ENCODE measurements at places on chromosomes 1 and 21.
A peak's percentile ranks its signal among the peaks of the same experiment; 100 is the strongest.

DNA sequence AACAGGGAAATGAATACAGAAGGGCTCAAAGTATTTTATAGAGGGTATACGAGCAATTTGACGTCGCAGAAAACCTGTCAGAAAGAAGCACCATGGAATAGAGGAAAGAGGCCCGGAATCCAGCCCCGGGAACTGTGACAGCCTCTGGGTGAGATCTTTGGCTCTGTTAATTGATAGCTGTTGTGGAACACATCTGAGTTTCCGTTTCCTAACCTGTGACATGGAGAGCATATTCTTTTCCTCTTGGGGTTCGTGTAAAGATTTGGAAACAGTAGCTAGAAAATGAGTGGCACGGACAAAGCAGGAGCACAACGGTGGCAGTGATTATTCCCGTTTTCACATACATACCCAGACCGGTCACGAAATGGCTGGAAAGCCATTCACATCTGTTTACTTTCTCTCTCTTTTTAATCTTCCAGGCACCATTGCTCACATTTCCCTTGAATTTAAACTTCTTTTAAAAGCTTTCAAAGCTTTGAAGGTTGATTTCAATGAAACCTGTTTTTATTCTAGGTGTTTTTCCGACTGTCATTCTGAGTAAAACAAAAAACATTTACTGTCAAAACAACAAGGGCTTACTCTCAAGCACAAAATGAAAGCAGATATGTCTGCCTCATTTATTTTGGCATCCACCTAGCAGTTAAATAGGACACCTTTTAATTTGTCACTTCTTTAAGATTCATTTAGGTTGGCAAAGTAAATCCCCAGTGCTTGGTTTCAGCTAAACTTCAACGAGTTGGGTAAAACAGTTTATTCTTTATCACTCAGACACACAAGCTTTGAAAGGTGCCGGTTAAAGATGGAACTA, 26.7 kb upstream of the C8B start:
- DNase-seq: no peak

- peak; percentile 75 for DNase-seq
Measured at GRCh38 chr1:58545591-58546519, 671 bp downstream of the OMA1 start.

DNA sequence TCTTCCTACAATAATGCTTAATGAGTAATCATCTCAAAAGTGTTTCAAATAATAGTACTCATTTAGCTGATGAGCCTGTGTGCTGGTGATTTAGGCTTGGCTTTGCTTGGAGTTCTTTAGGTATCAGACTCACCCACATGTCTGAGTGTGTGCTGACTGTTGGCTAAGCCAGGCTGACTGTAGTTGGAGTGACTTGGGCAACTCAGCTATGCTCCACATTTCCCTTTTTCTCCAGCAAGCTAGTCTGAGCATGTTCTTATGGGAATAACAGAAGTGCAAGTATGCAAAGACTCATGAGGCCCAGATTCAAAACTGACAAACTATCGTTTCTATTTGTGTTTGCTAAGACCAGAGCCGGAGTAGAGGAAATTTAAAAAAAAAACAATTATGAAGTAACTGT, 99.0 kb upstream of the ADGRL4 start:
- no peak for DNase-seq

DNA sequence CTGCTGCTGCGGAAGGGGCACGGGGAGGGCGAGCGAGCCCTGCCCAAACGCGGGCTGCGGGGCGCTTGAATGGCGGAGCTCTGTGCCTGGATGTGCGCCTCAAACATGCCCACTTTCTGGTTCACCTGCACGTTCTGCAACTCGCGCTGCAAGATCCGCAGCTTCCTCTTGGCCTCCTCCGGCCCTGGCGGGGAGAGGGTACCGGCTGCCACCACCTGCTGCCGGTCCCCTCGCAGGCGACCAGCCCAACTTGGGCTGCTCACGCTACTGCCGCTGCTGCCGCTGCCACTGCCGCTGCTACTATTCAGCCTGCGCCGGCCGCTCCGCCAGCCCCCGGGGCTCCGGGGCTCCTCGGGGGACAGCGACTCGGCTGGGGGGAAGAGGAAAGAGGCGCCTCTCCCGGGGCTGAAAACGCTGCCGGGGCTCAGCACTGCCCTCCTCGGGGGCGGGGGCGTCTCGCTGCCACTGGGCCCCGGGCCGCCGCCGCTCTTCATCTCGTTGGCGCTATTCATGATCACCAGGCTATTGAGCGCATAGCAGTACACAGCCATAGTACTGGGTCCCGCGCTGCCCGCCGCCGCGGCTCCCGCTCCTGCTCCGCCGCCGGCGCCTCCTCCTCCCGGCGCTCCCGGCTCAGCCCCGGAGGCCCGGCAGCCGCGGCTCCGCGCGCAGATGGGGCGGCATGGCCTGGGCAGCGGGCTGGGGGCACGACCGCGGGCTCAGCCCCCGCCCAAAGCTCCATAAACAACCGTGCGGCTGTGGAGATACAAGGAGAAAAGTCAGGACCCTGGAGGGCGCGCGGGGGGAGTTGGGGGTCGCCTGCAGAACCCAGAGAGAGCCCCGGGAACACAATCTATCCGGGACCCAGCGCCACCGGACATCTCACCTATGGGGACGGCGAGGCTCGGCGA, 1.9 kb downstream of the ITPKB start:
- peak; percentile 41 for DNase-seq

DNA sequence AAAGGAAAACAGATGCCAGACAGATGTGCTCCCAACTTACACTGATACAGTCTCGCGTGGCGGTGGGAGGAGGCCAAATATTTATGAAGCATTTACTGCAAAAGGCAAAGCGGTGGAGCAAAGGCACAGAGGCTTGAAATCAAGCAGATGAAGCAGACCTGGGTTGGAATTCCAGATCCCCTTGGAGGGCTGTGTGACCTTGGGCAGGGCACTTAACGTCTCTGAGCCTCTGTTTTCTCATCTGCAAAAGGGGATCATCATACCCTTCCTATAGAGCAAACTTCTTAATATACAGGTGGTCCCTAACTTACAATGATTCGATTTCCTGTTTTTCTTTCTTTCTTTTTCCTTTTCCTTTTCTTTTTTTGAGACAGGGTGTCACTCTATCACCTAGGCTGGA, 54.1 kb downstream of the IGSF21 start:
- no peak for DNase-seq

- no peak for DNase-seq
Measured at GRCh38 chr21:46083791-46084561, 13.9 kb upstream of the COL6A2 start.

DNA sequence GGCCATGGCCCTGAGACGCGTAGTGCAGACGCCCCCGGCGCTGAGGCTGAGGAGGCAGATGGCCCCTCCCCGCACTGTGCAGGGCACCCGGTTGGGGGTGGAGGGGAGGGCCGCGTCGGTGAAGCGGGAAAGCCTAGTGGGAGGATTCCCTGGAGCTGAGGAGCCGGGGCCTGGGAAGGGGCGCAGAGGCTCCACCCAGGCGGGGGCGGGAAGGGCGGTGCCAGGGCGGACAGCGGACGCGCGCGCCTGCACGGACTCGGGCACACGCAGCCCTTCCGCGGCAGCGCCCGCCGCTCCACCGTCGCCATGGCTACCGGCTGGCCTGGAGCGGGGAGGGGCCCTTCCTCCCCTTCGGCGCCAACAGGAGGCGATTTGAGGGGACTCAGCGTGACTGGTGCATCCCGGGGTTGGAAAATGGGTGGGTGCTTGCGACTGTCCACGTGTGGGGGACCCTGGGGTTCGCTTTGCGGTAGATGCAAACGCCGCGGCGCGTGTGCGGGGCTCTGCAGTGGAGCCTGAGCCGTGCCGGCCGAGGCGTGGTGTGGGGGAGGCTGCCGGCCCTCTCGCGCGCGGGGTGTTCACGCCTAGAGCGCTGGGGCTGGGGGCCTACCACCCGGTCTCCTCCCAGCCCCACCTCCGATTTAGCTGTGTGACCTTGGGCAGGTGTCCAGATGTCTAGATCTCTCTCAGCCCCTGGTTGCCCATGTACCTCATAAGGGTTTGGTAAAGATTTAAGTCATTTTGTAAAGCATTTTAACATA, 35.1 kb downstream of the PTPRF start:
- no peak for DNase-seq

DNA sequence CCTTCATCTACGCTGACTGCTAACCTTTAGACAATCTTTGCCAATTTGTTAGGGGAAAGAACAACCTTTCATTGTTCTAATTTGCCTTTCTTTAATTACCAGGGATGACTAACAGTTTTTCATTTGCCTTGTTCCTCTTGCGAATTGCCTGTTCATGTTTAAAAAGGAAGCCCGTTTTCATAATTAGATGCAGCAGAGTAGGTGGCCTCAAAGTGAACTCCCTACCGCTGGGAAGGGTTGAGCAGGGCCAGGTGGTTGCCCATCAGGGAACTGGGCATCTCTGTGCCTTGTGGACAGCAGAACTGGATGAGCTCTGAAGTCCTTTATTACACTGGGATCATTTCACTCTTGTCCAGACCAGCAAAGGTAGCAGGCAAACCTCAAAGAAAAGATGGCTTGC, 59.0 kb downstream of the HIVEP3 start:
- no peak for DNase-seq
